Left colon (tissue), 2 donors: ENCODE measurements at places on chromosomes 5 and 9.

GRCh38 chr9:28799876-28800275 is 1226.6 kb upstream of the C9orf72 start:
- DNase-seq: no peak

DNA sequence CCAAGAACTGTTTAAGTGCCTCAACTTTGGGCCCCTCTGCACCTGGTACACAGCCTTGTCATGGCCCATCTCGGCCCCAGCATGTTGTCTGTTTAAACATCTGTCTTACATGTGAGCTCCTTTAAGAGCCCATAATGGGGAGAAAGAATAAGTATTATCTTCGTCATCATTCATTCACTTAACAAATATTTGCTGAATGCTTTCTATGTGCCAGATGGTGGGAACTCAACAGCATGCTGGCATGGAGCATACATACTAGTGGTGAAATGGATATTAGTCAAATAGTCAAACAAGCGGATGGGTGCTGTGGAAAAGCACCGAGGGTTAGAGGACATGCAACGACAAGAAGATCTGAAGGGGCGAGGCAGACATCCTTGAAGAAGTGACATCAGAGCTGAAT is 54.5 kb downstream of the GABBR2 start:
- no peak for DNase-seq

- DNase-seq: no peak
Observed at GRCh38 chr9:20226345-20226744, 396.0 kb downstream of the MLLT3 start.

DNA sequence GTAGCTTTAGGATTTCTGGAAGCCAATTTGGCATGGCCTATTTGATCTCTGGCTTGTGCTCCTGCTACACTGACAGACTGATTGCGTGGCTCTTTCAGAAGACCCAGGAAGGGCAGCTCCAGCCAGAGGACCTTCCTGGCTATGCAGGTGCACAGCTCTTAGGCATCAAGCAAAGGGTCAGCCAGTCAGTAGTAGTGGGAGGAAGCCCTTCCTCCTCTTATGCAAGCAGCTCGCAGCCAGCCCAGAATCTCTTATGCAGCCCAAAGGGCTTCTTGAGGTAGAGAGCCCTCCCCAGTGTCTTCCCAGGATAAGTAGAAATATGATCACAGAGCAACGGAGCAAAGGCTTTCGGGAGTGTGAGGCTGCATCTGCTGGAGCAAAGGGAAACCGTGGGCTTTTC is 43.2 kb downstream of the SLC36A1 start:
- no peak for DNase-seq

DNA sequence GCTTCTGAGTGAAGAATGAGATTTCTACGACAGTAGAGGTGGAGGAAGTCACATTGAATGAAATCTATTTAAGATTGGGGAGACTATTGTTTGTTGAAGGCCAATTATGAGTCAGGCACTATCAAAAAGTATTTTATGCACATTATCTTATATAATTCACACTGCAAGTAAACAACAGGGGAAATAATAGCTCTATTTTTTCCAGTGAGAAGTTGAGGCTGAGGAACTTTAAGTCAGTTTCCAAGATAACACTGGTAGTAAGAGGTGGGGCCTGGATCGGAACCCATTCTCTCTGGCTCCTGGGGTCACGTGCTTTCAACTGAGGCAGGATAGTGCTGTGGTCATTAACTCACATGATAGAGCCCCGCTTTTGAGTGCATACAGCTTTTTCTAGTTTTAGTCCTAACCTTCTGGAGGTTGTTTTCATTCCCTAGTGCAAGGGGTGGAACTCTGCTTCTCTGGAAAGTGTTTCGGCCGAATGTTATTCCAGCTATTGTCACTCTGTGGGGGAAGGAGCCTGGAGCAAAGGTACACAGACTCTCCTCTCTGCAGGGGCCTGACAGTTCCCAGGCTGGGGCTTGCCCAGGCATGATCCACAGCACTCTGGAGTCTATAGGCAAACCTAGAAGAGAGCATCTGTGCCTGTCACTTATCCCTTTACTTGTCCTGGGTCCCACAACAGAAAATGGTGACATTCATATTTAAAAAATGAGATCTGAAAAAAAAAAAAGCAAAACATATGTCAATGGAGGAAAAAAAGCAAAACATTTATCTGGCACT is 352.4 kb upstream of the ACTBL2 start:
- DNase-seq: no peak

DNA sequence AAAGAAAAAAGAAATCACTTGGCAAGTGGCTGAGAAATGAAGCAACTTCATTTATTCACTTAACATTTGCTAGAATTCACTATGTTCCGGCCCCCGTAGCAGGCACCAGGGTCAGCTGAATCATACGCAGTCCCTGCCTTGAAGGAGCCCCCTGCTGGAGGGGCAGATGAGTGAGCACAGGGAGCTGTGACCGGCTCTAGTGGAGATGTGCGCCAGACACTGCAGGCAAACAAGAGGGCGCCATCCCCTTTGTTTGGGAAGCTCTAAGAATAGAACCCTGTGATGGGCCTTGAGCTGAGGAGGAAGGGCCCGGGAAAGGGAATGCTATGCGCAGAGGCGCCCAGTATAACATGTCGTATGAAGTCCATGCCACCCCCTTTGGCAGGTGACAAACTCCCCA is 20.2 kb upstream of the RPL26L1 start:
- DNase-seq: no peak

GRCh38 chr5:150246429-150246828 is 43.1 kb downstream of the CAMK2A start:
- DNase-seq: no peak

DNA sequence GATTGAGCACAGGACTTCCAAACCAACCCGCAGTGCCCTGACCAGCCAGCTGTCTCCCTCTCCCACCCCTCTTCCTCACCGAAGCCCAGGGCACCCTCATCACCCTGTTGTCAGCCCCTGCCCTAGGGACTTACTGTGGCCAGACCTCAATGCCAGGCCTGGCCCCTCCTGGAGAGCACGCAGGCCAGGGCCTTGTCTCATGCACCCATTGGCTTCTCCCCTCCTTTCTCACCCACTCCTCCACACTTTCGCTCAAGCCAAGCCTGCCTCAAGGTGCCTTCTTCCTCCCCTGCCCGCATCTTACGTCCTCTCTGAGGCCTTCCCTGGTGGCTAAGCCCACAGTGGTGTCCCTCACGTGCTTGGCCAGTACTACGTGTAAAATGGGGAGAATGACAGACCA is 33.3 kb upstream of the N4BP3 start:
- no peak for DNase-seq

DNA sequence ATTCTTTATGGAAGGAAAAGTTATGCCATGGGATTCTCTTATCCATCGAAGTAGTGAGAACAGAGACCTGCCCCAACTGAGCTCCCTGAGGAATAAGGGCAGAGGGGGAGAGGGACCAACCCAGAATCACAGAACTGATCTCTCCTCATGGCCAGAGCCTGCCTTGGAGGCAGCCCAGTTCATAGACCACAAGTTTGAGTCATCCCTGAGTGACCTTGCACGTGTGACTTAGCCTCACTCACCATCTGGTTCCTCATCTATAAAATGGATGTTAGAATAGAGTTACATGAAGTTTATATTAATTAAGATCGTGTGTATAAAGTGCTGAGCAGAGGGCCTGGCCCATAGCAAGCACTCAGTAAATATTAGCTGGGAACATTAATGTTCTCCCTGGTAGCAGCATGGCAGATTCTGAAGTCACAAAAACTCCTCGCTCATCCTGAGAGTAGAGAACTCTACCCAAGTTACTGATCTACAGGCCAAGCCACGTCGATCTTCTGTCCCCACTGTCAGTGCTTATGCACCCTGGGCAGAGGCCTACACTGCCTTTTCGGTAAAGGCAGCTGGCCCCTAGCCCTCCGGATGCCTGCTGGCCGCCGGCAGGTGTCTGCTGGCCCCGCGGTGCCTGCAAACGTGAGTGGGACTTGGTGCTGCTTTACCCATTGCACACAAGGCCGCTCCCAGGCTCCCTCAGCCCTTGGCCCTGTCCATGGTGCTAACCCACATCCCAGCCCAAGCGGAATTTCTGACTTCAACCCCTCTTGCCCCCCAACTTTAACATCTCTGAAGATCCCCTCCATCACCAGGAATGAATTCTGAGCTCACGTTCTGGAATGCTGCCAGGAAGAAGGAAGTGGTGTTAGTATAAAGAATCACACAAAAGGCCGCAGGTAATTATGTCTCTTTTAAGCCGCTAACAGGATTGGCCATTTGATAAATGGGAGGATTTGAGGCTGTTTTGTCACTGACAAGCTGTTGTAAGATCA is 61.1 kb upstream of the ARAP3 start:
- peak; percentile 43 for DNase-seq

DNA sequence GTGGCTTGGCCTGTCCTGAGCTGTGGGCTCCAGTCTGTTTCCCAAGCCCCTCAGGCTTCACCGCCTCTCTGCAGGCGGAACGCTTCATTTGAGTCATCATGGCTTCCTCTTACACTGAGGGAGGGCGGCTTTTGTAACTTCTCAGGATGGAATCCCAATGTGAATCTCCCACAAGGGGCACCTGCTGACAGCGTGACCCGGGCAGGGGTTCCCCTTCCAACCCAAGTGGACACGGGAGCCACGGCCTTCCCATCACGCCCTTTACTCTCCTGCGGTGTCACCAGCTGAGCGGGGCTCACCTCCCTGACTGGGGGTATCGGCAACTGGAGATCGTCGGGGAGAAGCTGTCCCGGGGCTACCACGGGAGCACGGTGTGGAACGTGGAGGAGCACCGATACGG is 12.5 kb downstream of the UCK1 start:
- DNase-seq: no peak

DNA sequence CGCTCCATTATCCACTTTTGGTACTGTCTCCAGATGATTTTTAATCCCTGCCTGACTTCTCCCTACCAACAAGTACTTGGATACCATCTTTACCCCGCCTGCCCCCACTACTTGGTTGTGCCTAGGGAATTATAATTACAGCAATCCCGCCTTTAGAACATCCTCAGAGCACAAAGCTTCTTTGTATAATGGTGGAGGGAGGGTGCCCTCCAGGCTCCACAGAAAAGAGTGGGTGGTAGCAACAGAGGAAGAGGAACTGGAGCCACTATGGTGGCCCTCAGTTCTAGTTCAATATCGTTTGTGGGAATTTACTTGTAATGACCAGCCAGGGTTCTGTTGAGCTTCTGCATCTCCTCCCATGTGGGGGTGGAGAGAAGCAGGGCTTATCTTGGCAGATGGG is 79.0 kb upstream of the RNF38 start:
- DNase-seq: no peak

DNA sequence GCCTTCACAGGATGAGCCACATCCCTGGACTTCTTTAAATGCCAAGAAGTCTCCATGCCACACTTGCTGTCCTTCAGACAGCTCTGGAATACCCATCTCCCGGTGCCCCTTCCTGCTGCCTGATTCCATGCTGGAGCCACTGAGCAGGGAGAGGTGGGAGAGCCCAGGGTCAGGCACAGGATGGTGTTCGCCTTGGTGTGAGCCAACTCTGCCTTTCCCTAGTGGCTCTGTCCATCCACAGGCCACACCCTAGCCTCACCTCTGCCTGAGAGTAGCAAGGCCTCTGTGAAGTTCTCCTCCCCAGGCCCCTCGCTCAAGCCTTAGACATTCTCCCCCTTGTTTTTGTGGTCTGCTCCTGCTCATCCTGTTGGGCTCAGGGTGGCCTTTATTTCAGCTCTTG is 54.2 kb upstream of the ANGPTL2 start:
- no peak for DNase-seq

GRCh38 chr5:155189981-155190380 is 176.4 kb downstream of the KIF4B start:
- no peak for DNase-seq

DNA sequence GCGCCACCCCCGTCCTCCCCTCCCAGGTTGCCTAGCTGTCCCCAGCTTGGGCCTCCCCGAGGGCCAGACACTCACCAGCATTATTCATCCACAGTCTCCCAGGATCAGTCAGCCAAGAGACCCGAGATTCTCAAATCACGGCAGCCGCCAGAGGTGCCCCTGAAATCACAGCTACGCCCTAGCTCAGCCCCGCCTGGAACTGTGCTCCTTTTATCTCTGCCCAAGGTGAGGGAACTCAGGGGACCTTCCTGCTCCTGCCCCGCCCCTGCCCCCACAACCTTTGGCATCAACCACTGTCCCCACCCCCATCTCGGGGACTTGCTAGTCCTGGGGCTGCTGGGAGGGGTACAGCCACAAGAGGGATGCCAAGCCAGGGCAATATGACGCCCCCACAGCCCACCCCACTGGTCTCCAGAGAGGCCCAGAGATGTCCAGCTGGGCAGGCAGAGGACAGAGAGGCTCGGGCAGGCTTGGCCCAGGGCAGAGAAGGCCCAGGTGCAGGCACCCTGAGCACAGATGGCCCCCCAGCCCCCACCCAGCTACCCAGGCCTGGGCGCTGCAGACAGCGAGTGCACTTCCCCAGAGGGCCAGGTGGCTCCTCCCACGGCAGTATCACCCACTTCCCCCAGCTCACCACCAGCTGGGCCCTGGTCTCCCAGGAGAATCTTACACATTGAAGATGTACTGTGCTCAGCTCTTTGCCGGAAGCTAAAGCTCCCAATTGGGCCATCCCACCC is at the start of gene FUT7:
TSS of gene FUT7 (minus strand) at position 185 of the 737 bp plus-strand sequence. CDS start at position 88, 97 bp downstream.
- no peak for DNase-seq

DNA sequence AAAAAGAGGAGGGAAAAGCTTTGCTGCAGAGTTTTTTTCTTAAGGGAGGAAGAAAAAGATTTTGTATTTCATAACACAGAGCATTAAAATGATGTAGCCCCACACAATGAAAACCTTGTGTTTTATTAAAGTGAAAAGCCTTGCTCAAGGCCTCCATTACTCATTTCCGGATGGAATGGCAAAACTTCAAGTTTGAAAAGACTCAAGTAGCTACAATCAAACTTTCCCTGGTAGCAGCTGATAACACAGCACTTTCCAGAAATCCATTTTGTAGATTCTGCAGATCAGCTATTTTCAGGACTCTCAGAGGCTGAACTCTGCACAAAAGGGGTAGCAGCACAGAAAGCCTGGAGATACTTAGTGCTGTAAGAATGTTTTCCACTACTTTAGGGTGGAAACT is 374.8 kb downstream of the NFIB start:
- DNase-seq: no peak

DNA sequence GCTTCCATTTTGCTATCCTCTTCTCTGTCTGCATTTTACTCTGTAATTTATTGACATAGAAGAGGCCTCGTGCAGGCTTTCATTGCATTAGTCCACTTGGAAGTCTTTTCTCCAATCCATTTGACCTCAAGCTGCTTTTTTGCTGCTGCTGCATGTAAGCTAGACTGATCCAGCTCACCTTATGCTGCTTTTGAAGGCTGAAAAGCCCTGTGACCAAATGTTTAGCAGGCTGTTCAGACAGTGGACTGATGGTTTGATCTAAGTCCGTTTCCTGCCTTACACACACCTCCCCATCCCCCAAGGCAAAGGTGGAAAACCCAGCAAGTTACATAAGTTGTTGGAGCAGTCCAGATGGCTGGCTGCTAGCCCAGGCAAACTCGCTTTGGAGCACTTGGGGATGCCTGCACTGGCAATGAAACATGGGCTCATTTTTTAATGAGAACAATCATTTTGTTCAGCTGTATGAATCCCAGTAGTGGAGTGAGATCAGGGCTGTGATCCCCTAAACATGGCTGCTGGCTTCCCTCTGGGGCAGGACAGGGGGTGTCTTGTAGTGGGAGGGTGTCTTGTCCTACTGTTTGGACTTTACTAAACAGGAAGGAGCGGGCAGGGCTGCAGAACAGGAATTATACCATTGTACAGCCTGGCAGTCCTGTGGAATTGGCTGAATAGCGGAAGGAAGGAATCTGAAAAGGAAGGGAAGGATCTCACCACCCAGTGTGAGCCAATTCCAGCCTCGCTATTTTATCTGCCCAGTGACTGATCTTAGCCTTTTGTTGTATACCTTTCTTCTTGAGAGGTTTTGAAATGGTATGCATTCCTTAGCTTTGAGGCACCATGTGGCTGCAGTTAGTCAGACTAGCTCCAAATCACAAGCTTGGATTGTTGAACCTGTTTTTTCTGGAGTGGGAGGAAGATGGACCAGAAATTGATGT is 212.0 kb downstream of the ARHGAP26 start:
- DNase-seq: peak; percentile 84

GRCh38 chr5:116395631-116396203 is 178.9 kb downstream of the SEMA6A start:
- DNase-seq: no peak
